Aorta (tissue), 5 donors: ENCODE measurements at places on chromosomes 6 and 20.

DNA sequence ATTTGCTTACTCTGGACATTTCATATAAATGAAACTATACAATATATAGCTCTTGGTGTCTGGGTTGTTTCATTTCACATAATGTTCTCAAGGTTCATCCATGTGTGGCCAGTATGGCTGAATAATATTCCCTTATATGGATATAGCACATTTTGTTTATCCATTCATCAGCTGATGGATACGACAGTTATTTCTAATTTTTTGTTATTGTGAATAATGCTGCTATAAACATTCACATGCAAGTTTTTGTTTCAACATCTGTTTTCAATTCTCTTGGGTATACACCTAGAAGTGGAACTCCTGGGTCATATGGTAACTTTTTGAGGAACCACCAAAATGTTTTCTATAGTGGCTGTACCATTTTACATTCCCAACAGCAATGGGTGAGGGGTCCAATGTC lies 101.1 kb downstream of the CDK19 start:
- H3K27ac ChIP-seq = no peak overlapping the region
- H3K36me3 ChIP-seq = no peaks in the 10 kb centered on the region
- no peak for DNase-seq
- H3K4me1 ChIP-seq = no peaks in the 10 kb centered on the region

- H3K4me1 ChIP-seq = no peaks in the 10 kb centered on the region
- DNase-seq = no peak
Observed at GRCh38 chr6:168286116-168286515, 33.5 kb downstream of the DACT2 start.

DNA sequence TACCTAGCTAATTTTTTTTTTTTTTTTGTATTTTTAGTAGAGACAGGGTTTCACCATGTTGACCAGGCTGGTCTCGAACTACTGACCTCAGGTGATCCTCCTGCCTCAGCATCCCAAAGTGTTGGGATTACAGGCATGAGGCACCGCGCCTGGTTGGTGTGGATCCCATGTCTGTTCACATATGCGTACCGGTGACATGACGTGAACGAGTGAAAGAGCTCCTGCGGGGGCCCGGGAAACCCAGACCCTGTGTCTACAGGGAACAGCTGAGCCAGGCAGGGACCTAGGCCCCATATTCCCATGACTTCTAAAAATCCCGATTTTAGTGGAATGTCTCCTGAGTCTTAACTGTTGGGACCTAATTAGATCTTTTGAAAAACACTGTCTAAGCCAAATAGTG lies 33.1 kb downstream of the VSTM2L start:
- no peak overlapping the region for H3K4me3 ChIP-seq
- H3K27ac ChIP-seq = no peak overlapping the region
- no peaks in the 10 kb centered on the region for H3K27me3 ChIP-seq
- H3K4me1 ChIP-seq = no peaks in the 10 kb centered on the region

DNA sequence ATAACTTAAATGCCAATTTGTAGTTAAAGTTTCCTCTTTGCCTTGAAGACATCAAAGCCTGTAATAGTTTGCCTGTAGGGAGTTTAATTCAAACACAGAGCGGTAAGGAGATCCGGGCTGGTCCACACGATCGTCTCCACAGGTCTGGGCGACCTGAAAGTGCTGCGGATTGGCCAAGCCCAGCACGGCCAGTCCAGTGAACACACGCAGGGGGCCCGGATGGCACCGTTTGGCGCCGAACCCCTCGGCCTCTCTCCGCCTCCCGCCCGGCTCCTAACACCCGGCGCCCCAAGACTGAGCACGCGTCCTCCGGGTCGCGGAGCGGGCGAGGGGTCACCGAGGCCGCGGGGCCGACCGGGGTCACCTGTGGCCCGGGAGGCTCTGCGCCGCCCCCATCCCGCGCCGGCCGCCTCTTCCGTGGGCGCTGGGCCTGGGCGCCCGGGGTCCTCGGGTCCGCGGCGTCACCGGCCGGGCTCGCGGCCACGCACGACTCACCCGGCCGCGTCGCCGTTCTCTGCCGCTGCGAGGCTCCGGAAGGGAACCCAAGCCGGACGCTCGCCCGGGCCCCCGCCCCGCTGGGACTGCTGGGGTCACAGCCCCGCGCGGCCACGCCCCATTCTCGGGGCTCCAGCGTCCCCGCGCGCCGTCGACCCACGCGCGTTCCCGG lies 481 bp downstream of the SERPINB6 start:
- H3K27ac ChIP-seq = peak overlapping the region; percentile 26
- no peaks in the 10 kb centered on the region for H3K27me3 ChIP-seq
- no peaks in the 10 kb centered on the region for H3K4me1 ChIP-seq
- peak overlapping the region; percentile 74 for H3K4me3 ChIP-seq
- no peaks in the 10 kb centered on the region for H3K36me3 ChIP-seq

GRCh38 chr20:54626126-54626525 lies 150.7 kb downstream of the DOK5 start:
- no peak overlapping the region for H3K27ac ChIP-seq
- DNase-seq = no peak
- H3K4me3 ChIP-seq = no peak overlapping the region
- no peaks in the 10 kb centered on the region for H3K27me3 ChIP-seq
- H3K4me1 ChIP-seq = peaks cover 3% of the 10 kb centered on the region
- H3K36me3 ChIP-seq = no peaks in the 10 kb centered on the region

- H3K36me3 ChIP-seq = no peaks in the 10 kb centered on the region
- no peak overlapping the region for H3K27ac ChIP-seq
- H3K4me3 ChIP-seq = no peak overlapping the region
- no peaks in the 10 kb centered on the region for H3K4me1 ChIP-seq
- DNase-seq = no peak
Observed at GRCh38 chr6:86107985-86108384, 465.3 kb upstream of the SYNCRIP start.

DNA sequence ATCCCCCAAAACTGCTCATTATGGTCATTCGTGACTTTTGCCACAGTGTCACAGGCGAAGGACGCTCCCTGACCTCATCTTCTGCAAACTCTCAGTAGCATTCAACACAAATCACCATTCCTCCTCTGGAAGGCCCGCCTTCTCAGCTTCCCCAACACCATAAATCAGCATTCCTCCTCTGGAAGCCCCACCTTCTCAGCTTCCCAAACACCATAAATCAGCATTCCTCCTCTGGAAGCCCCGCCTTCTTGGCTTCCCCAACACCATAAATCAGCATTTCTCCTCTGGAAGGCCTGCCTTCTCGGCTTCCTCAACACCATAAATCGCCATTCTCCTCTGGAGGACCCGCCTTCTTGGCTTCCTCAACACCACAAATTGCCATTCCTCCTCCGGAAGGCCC lies 288.0 kb upstream of the AGPAT4 start:
- no peaks in the 10 kb centered on the region for H3K27me3 ChIP-seq
- no peaks in the 10 kb centered on the region for H3K36me3 ChIP-seq
- H3K4me3 ChIP-seq = no peak overlapping the region

DNA sequence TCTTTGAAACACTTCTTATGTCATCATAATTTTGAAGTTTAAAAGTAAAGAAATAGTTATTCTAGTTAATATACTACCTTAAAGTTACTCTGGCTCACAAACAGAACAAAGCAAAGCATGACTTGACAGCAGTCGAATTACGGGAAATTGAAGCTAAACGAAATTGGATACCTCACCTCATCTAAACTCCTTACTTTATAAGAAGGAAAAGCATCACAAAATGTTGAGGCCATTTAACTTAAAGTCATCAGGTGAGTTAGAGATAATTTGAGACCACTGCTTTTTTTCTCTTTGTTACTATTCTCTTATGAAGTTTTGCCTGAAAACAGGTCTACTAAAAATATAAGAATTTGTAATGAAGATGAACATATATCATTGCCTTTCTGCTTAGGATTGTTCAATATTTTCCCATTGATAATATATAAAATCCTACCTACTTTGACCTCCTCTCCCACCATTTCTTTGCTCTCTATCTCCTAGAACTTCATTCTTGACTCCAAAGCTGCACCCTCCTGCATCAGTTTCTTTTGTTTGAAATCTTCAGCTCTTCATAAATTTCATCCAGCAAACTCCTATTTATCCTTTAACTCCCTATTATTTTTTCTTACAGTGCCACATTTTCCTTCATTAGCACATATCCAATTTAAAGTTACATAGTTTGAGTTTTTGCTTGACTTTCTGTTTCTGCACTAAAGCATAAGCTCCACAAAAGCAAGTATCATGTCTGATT lies 510.7 kb upstream of the ZNF337 start:
- no peak for DNase-seq
- no peaks in the 10 kb centered on the region for H3K36me3 ChIP-seq
- H3K4me1 ChIP-seq = no peaks in the 10 kb centered on the region

GRCh38 chr20:36061754-36062153 lies 92.8 kb upstream of the EPB41L1 start:
- no peaks in the 10 kb centered on the region for H3K27me3 ChIP-seq
- H3K36me3 ChIP-seq = no peaks in the 10 kb centered on the region
- no peak overlapping the region for H3K4me3 ChIP-seq
- no peaks in the 10 kb centered on the region for H3K4me1 ChIP-seq
- no peak overlapping the region for H3K27ac ChIP-seq

GRCh38 chr6:35283361-35283760 lies 14.3 kb upstream of the DEF6 start:
- DNase-seq = no peak
- no peak overlapping the region for H3K27ac ChIP-seq
- no peak overlapping the region for H3K4me3 ChIP-seq
- H3K4me1 ChIP-seq = no peaks in the 10 kb centered on the region
- H3K27me3 ChIP-seq = no peaks in the 10 kb centered on the region

DNA sequence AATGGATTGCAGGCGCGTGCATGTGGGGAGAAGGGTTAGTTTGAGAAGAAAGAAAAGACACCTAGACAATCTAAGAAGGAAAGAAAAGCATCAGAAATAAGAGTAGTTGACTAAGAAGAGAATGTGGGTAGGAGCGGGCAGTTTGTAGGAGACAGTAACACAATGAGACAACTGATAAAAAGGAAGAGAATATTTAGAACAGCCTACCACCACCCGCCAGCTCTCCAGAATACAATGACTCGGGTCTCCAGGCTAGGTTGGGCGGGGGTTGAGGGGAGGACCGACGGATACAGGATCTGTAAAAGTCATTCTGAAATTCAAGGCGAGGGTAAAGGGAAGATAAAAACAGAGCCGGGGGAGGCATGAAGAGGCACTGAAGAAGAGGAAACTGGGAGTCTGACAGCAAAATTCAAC lies 712 bp downstream of the ABHD16A start:
- H3K27me3 ChIP-seq = no peaks in the 10 kb centered on the region
- no peak for DNase-seq
- no peaks in the 10 kb centered on the region for H3K4me1 ChIP-seq

DNA sequence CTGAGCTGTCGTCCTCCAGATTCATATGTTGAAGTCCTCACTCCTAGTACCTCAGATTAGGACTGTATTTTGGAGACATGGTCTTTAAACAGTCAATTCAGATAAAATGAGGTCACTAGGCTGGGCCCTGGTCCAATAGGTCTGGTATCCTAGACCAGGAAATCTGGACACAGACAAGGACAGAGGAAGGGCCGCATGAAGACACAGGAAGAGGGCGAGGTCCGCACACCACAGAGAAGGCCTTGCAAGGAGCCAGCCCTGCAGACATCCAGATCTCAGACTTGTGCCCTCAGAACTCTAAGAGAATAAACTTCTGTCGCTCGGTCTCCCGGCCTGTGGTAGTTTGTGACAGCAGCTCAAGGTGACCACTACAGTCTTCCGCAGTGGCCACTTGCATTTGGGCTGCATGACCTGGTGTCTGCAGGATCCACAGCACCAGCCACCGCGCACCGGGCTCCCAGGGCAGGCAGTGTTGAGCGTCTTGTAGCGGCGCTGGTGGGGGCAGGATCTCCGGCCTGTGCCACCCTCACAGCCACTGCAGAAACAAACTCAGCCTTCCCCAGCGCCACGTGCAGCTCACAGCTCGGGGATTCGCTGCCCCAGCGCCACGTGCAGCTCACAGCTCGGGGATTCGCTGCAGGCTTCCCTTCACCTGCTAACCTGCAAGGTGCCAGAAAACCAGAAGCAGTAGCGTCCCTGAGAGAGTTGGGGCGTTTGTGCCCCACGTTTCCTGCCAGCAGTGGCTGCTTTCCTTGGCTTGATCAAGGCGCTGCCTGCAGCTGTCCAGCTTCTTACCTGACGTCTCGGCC lies 6.0 kb upstream of the RBM38 start:
- DNase-seq = no peak
- H3K4me1 ChIP-seq = no peaks in the 10 kb centered on the region
- H3K27me3 ChIP-seq = no peaks in the 10 kb centered on the region

DNA sequence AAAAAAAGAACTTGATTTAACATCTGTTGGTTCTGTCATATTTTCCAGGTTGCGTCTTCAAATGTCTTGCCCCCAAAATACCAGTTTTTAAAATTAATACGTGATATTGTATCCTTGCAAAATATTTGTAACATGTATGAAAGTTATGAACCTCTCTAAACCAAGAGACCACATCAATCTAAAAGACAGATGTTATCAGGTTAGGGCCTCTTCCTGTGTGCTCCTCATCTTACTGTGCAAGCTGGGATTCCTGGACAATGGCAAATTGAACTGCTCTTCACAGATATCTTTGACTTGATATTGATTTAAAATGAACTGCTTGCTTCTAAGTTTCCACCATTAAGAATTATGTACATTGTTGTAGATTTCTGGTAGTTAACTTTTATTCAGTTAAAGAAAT lies 9.6 kb downstream of the TMEM239 start:
- no peak overlapping the region for H3K27ac ChIP-seq
- DNase-seq = no peak

GRCh38 chr6:55227862-55228261 lies 53.5 kb downstream of the HCRTR2 start:
- H3K4me3 ChIP-seq = no peak overlapping the region
- no peak for DNase-seq
- no peak overlapping the region for H3K27ac ChIP-seq
- no peaks in the 10 kb centered on the region for H3K36me3 ChIP-seq
- no peaks in the 10 kb centered on the region for H3K4me1 ChIP-seq

- no peaks in the 10 kb centered on the region for H3K4me1 ChIP-seq
- no peak overlapping the region for H3K27ac ChIP-seq
- no peaks in the 10 kb centered on the region for H3K36me3 ChIP-seq
- no peaks in the 10 kb centered on the region for H3K27me3 ChIP-seq
- no peak for DNase-seq
Observed at GRCh38 chr6:5738211-5738610, 268.5 kb downstream of the NRN1 start.

DNA sequence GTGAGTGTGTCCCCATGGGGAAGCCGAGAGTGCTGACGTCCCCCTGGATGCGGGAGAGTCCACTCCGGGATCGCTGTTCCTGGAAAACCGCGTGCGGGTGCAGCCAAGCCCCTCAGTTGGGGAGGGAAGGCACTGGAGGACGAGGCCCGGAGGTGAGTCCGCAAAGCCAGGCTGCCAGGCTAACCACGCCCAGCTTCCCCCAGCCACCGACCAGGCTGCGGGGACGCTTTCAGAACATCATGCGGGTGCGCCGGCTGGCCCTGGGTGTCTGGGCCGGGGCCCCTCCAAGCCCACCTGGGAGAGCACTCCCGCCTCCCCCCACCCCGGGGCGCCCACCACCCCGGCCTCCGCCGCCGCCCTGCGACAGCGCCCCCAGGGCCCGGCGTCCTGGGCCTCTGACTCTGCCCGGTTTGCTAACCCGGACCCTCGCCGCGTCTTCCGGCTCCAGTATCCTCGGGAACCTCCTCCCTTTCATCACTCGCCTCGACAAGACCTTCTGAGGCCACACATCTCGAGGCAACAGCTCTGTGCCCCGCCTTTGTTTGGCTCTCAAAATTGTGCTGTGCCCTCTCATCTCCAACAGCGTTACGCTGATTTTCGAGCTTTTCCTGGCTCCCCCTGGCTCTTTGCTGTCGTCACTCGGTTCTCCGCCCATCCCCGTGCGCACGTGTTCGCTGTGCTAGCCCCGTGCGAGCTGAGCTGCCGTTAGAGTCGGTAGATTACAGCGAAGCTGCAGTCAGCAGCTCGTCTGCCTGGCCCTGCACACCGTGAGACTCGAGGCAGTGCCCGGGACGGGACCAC lies 47.1 kb upstream of the ENTPD6 start:
- peak; percentile 66 for DNase-seq
- no peak overlapping the region for H3K27ac ChIP-seq
- no peaks in the 10 kb centered on the region for H3K36me3 ChIP-seq
- H3K4me1 ChIP-seq = no peaks in the 10 kb centered on the region
- peak overlapping the region; percentile 15 for H3K4me3 ChIP-seq
- no peaks in the 10 kb centered on the region for H3K27me3 ChIP-seq
